ENCODE measurements at places on chromosomes 13 and 19.

- no peaks in the 10 kb centered on the region for H3K27me3 ChIP-seq
- peak overlapping the region; percentile 71 for H3K27ac ChIP-seq
- DNase-seq: peak; percentile 87
- H3K4me1 ChIP-seq: peaks cover 16% of the 10 kb centered on the region
Observed at GRCh38 chr19:6218491-6219146, 61.2 kb downstream of the MLLT1 start.

GRCh38 chr13:74026753-74027152 lies 107.5 kb downstream of the KLF12 start:
- H3K4me1 ChIP-seq: peaks cover 20% of the 10 kb centered on the region
- peak; percentile 25 for DNase-seq
- H3K27ac ChIP-seq: no peak overlapping the region
- H3K4me3 ChIP-seq: no peak overlapping the region

DNA sequence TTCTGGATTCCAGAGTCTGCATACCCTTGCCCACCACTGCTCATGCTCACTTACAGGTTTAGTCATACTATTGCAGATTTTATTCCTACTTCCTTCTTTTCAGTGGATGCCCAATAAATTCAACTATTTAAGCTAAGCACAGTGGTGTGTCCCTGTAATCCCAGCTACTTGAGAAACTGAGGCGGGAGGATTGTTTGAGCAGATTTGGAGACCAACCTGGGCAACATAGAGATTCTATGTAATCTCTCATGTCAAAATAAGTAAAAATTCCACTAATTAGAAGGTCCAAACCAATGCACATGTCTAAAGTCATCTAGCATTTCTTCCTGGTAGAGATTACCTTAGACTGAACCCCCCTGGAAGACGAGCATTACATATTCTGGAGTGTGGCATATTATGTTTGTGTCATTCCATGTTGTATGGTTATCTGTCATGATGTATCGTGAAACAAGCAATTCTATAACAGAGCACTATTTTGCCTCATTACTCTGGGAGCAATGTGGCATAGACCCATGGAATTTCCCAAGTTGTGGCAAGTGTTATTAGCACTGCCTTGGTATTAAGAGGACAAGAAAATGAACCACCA lies 8.3 kb downstream of the HMGB1 start:
- H3K4me3 ChIP-seq: no peak overlapping the region
- no peaks in the 10 kb centered on the region for H3K27me3 ChIP-seq
- DNase-seq: peak; percentile 37
- peak overlapping the region; percentile 13 for H3K27ac ChIP-seq

DNA sequence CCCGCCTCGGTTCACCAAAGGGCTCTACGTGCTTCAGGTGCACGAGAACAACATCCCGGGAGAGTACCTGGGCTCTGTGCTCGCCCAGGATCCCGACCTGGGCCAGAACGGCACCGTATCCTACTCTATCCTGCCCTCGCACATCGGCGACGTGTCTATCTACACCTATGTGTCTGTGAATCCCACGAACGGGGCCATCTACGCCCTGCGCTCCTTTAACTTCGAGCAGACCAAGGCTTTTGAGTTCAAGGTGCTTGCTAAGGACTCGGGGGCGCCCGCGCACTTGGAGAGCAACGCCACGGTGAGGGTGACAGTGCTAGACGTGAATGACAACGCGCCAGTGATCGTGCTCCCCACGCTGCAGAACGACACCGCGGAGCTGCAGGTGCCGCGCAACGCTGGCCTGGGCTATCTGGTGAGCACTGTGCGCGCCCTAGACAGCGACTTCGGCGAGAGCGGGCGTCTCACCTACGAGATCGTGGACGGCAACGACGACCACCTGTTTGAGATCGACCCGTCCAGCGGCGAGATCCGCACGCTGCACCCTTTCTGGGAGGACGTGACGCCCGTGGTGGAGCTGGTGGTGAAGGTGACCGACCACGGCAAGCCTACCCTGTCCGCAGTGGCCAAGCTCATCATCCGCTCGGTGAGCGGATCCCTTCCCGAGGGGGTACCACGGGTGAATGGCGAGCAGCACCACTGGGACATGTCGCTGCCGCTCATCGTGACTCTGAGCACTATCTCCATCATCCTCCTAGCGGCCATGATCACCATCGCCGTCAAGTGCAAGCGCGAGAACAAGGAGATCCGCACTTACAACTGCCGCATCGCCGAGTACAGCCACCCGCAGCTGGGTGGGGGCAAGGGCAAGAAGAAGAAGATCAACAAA lies 2.6 kb downstream of the PCDH17 start:
- peak overlapping the region; percentile 45 for H3K4me3 ChIP-seq
- H3K36me3 ChIP-seq: peaks cover 32% of the 10 kb centered on the region
- H3K4me1 ChIP-seq: peaks cover 15% of the 10 kb centered on the region
- DNase-seq: no peak
- no peaks in the 10 kb centered on the region for H3K27me3 ChIP-seq

- DNase-seq: no peak
- H3K27ac ChIP-seq: no peak overlapping the region
- H3K27me3 ChIP-seq: no peaks in the 10 kb centered on the region
- H3K36me3 ChIP-seq: no peaks in the 10 kb centered on the region
Observed at GRCh38 chr13:78428646-78429045, 174.7 kb downstream of the POU4F1 start.

DNA sequence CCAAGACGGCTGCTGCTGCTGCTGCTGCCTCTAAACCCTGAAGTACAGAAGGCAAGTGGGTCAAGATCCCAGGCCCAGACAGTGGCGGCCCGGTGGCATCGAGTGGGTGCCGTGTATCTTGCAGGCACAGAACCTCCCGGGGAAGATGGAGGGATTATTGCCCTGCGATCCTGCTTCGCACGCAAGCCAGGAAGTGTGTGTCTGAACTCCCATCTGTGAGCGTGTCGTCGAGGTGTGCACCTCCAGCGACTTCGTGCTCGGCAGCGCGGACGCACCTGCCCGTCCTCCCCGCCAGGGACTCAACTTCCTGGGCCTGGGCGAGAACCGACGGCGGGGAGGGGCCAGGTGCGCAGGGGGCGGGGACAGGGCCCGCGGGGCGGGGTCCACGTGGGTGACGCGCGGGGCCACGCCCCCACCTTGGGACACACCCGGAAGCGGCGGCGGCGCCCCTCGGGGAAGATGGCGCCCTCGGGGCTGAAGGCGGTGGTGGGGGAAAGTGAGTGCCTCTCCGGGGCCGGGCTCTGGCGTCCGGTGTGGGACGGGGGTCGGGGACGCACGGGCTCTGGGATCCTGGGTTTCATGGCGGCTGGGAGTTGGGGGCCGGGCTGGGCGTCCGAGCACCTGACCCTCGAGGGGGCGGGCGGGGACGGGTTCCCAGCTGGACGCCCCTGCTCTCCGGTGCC lies at the start of gene STXBP2:
STXBP2 (plus strand) TSS at position 420 of the 683 bp plus-strand sequence; CDS start at position 460, 40 bp downstream.
- H3K27ac ChIP-seq: peak within 1 kb of the TSS; percentile 67
- H3K4me1 ChIP-seq: peaks cover 9% of the 10 kb centered on the region
- H3K36me3 ChIP-seq: no peaks in the 10 kb centered on the region
- peak; percentile 75 for DNase-seq
- no peaks in the 10 kb centered on the region for H3K27me3 ChIP-seq
- peak within 1 kb of the TSS; percentile 79 for H3K4me3 ChIP-seq

DNA sequence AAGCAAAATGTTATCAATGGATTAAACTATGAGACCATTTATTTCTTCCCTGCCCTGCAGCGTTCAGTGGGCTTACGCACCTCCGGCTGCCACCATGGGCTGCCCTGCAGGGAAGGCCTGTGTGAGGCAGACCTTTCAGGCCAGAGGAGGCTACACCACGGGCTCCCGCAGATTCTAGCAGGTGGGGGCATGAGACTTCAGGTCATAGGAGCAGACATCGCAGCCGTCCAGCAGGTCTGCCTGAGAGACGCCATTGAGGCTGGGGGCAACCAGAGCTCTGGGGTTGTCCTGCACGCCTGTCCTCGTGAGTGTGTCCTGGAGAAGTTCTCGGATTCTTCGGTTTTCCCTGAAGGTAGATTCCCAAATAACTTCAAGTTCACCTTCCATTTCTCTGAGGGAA lies 9.4 kb upstream of the SLC7A9 start:
- no peaks in the 10 kb centered on the region for H3K4me1 ChIP-seq
- no peak overlapping the region for H3K4me3 ChIP-seq
- H3K36me3 ChIP-seq: no peaks in the 10 kb centered on the region
- H3K27ac ChIP-seq: no peak overlapping the region

GRCh38 chr19:6023936-6024335 lies 46.0 kb upstream of the RANBP3 start:
- no peaks in the 10 kb centered on the region for H3K27me3 ChIP-seq
- H3K27ac ChIP-seq: no peak overlapping the region
- H3K4me3 ChIP-seq: no peak overlapping the region
- H3K36me3 ChIP-seq: no peaks in the 10 kb centered on the region
- no peak for DNase-seq
- H3K4me1 ChIP-seq: no peaks in the 10 kb centered on the region

DNA sequence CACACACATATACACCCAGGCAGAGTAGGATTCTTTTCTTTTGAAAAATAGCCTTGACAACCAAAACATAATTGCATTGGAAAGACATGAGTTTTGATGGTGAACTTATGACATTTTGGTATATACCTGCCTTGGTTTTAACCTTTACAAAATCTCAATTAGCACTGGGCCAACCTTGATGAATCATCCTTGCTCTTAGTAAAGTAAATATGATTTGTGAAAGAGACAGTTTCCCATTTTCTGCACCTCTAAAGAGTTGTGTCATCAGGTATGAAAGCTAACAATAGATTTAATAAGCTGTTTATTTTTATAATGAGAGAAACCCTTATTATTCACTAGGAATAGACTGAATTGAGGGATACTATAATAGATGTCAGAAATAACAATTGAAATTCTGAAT lies 15.7 kb upstream of the ENOX1 start:
- no peaks in the 10 kb centered on the region for H3K36me3 ChIP-seq
- no peaks in the 10 kb centered on the region for H3K27me3 ChIP-seq
- DNase-seq: no peak
- no peak overlapping the region for H3K27ac ChIP-seq
- no peak overlapping the region for H3K4me3 ChIP-seq
- H3K4me1 ChIP-seq: no peaks in the 10 kb centered on the region

GRCh38 chr13:101210774-101211173 lies 205.5 kb downstream of the NALCN start:
- H3K4me3 ChIP-seq: no peak overlapping the region
- H3K4me1 ChIP-seq: peaks cover 7% of the 10 kb centered on the region
- H3K27ac ChIP-seq: no peak overlapping the region
- peak; percentile 22 for DNase-seq

GRCh38 chr13:48110132-48110868 lies 15.4 kb upstream of the MED4 start:
- no peaks in the 10 kb centered on the region for H3K4me1 ChIP-seq
- no peak overlapping the region for H3K4me3 ChIP-seq
- no peaks in the 10 kb centered on the region for H3K27me3 ChIP-seq
- H3K27ac ChIP-seq: no peak overlapping the region
- H3K36me3 ChIP-seq: no peaks in the 10 kb centered on the region

- H3K36me3 ChIP-seq: no peaks in the 10 kb centered on the region
- no peaks in the 10 kb centered on the region for H3K27me3 ChIP-seq
- H3K4me1 ChIP-seq: peaks cover 9% of the 10 kb centered on the region
- peak overlapping the region; percentile 94 for H3K4me3 ChIP-seq
- peak; percentile 94 for DNase-seq
Observed at GRCh38 chr19:47047763-47048405, 540 bp downstream of the TMEM160 start.

- DNase-seq: peak; percentile 94
- H3K27ac ChIP-seq: peak overlapping the region; percentile 80
- H3K36me3 ChIP-seq: no peaks in the 10 kb centered on the region
- peak overlapping the region; percentile 57 for H3K4me3 ChIP-seq
- H3K27me3 ChIP-seq: no peaks in the 10 kb centered on the region
Observed at GRCh38 chr19:9914315-9915207, 21.8 kb downstream of the OLFM2 start.

DNA sequence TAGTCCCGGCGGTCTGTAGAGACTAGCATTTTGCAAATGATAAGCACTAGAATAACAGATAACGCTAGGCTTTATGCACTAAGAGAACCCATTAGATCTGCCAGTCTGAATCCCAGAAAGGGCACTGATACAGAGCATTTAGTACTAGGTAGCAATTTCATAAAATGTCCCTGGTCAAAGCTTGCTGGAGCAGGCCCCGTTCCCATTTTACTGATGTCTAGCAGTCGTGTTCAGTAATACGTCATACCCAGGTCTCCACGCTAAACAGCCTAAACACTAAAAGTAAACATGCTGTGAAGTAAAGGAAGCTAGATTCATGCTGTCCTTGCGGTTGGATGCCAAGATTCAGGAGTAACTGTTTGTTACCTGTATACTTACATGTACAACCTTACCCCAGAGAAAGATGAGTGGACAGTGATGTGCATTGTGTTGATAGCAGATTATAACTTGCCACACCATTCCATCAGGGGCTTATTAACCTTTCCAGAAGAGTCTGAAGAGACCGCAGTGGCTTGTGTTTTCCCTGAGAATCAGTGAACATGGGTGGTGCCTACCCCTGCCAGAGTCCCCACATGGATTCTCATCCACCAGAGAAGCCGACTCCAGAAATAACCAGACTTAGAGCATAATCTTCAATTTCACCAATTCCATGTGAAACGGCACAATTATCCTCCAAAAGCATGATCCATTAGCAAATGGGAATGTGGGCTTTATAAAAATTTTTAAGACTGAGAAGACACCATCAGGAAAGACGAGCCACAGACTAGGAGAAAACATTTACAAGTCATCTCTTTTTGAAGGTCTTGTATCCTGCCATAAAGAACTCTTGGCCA lies 3.4 kb upstream of the RPS11 start:
- no peak for DNase-seq
- H3K27ac ChIP-seq: peak overlapping the region; percentile 31
- peaks cover 21% of the 10 kb centered on the region for H3K4me1 ChIP-seq
- H3K36me3 ChIP-seq: peaks cover 66% of the 10 kb centered on the region
- no peaks in the 10 kb centered on the region for H3K27me3 ChIP-seq
- H3K4me3 ChIP-seq: no peak overlapping the region

DNA sequence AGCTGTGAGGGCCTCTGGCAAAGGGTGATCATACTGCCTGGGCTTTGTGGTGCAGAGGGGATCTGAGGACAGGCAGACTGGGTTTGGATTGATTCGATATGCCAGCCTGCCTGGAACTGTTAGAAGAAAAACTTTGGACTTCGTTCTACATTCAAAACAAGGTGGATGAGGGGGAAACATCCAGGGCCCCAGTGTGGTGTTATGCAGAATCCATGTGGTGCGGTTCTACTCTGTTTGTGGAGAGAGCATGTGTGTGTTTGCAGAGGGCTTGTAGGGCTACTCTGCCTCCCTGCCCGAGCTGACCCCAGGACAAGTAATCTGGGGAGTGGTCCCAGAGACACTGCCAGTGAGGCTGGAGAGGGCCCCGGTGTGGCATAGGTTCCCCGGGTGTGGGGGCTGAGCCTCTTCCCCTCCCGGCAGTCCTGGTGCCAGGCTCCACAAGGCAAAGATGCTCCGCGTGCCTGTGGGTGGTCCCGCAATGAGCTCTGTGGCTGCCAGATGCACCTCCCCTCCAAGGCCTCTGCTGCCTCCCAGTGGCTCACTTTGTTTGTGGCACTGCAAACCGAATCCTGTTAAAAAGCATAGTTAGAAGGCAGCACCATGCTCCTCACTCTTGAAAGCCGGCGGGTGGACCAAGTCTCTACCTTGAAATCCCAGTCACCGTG lies 22.3 kb upstream of the TFDP1 start:
- H3K27me3 ChIP-seq: no peaks in the 10 kb centered on the region
- DNase-seq: peak; percentile 90
- no peak overlapping the region for H3K4me3 ChIP-seq
- H3K4me1 ChIP-seq: no peaks in the 10 kb centered on the region
- no peak overlapping the region for H3K27ac ChIP-seq
